ENCODE measurements at places on chromosomes 16 and 17.

DNA sequence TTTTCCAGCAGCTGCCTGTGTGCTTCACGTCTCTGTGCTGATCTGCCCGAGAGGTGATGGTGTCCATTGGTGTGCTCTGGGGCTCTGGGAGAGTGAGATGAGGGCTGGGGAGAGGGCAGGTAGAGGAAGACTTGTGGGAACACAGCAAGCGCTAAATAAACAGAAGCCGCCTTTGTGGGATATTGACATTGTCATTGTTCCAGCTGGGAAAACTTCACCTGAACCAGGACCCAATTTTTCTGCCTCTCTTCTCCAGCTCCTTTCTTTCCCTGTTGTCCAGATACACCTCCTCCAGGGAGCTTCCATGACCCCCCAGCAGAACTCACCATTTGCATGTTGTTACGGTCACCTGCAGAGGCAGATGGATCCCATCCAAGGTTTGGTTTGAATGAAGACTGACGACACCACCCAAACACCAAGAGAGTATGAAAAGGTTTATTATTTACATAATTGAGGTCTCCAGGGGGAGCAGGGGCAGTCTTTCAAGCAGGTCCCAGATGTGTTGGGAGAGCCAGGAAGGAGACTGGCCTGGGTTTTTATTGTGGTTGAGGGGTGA lies 3.6 kb upstream of the ITGA3 start:
- DNase-seq, result no peak

- DNase-seq, result no peak
Observed at GRCh38 chr17:21171309-21171922, 42.5 kb downstream of the TMEM11 start.

- no peak for DNase-seq
Observed at GRCh38 chr16:49055824-49056545, 225.7 kb downstream of the CBLN1 start.

GRCh38 chr17:8830141-8830540 lies 31.0 kb upstream of the MFSD6L start:
- DNase-seq, result no peak

DNA sequence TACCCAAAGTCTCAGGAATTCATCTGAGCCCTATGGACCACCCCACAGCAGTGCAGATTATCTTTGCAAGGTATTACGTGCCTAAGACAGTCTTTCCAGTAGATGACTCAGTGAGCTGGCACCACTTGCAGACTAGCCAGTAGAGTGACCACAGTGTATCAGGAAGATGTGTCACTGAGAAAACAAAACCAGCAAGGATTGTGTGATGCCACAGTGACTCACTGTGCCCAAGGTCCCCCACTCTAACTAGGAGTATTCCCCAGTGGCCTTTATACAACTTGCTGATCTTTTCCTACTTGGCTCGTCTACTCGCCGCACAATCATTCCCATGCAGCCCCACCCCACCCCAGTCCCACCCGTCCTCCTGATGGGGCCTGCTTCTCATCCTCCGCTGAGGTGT lies 26.8 kb upstream of the PRKCA start:
- DNase-seq, result no peak

GRCh38 chr17:40303009-40303657 lies 5.8 kb upstream of the RARA start:
- peak; percentile 75 for DNase-seq

DNA sequence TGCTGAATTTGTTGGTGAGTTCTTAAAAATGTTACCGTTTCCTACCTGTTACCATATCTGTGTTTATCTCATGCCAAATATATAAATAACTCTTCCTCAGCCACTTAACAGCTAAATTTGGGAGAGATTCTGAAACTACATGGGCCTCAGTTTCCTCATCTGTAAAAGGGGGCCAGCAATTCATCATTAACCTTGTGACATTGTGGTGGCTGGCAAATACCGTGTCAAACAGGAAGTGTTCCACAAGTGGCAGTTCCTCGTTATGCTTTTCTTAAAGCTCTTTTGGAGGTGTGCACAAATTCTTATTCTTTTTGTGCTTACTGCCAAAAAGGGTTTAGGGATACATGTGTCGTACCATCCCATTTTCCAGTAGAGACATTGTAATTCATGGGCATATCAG lies 220.4 kb upstream of the CACNG5 start:
- DNase-seq, result no peak

GRCh38 chr17:42937712-42938596 lies 26.3 kb downstream of the AARSD1 start:
- peak; percentile 33 for DNase-seq

DNA sequence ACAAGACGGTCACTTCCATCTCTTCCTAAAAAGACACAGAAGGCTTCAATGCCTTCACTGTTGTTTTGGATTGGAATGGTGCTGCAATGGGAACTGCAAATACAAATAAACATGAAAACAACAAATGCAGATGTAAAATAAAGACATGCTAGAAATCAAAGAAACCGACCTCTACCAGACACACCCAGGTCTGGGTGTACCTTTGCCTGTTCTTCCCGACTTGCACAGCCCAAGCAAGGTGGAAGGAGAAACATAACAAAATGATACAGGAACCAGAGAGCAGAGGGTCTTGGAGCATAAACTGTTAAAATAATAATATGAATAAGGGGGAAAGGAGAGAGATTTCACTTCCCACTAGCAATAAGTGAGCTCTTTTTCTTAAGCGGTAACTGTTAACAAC lies 17.3 kb downstream of the RFFL start:
- no peak for DNase-seq

DNA sequence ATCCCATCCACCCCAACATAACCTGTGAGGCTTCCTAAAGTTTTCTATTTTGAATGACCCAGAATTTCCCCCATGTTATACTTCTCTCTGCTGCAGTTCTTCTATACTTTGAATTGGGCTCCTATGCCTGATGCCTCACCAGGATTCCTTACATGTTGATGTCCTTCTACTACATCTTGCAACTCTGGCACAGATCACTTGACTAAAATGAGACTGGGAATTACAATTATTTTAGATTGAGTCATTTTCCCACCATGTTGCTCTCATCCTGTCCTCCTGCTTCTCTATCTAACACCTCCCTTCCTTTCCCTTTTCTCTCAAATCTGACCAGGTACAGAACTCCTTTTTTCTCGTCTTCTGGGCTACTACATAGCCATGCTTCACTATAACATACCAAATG lies 314.0 kb upstream of the KCNJ16 start:
- DNase-seq, result no peak

DNA sequence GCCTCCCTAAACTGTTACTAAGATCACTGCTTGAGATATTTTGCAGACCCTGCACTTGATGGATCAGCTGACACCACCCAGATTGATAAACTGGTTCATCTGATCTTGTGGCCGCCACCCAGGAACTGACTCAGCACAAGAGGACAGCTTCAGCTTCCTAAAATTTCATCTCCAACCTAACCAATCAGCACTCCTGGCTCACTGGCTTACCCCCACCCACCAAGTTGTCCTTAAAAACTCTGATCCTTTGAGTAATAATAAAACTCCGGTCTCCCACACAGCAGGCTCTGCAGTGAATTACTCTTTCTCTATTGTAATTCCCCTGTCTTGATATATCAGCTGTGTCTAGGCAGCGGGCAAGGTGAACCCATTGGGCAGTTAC lies 174.8 kb downstream of the UTP18 start:
- no peak for DNase-seq

- DNase-seq, result no peak
Observed at GRCh38 chr16:64225036-64225435, 896.8 kb downstream of the CDH11 start.

GRCh38 chr17:12789075-12789480 lies 220 bp upstream of the ARHGAP44 start:
- DNase-seq, result no peak

DNA sequence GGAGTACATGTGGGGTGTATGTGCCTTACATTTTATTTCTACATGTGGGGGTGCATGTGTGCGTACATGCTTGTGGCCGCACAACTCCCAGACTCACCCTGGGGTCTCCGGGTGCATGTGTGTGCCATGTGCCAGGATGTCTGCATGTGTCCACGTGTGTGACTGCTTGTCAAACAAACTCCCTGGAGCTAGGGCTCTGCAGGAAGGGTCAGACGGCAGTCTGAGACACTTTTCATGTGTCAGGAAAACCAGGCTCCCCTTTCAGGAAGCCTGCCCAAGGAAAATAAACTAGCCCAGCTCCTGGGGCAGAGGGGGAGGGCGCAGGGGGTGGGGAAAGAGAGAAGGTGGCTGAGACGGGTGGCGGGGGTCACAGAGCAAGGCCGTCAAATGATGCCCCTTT lies 44.7 kb downstream of the FZD2 start:
- no peak for DNase-seq

DNA sequence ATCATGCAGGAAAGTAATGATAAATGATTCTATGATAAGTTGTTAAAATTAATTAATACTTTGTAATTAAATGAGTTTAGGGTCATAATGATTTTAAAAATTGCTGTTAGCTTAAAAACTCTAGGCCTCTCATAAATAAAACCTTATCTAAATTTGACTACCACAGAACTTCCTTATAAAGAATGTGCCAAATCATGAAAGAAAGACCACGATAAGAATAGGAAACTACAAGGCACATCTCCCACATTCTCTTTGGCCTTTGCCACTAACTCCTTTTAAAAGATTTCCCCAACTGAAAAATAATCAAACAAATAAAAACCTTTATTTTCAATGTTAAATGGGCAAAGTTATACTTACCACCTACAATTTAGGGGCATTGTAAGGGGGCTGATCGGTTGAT lies 164.6 kb upstream of the C17orf78 start:
- DNase-seq, result no peak

GRCh38 chr16:86241681-86242080 lies 268.6 kb upstream of the FOXF1 start:
- no peak for DNase-seq

DNA sequence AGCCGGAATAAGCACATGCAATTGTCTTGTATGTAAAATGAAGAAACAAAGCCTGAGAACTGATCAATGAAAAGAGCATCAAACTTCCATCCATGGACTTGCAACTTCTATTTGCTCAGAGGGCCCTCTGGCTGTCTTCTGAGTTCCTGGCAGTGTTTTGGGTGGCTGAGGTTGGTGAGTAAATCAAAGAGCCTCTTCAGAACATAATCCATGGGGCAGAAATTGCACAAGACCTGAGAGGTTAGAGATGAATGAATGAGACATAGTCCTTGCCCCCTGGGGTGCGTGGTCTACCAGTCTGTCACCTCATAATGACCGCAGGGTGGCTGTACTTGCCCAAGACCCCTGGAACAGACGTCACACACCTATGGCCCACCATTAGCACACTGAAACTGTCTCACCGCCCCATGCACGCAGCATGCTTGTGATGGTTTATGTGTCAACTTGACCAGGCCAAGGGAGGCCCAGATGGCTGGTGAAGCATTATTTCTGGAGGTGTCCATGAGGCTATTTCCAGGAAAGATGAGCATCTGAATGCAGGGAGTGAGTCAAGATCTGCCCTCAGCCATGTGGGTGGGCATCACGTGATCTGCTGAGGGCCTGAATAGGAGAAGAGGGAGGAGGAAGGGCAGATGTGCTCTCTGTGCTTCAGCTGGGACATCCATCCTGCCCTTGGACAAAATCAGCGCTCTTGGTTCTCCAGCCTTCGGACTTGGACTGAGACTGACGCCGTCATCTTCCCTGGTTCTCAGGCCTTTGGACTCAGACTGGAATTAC lies 8.3 kb downstream of the PIK3R6 start:
- DNase-seq, result no peak

GRCh38 chr16:67163164-67163998 lies 1.2 kb upstream of the HSF4 start:
- DNase-seq, result no peak

GRCh38 chr16:4489030-4489429 lies 12.8 kb downstream of the HMOX2 start:
- DNase-seq, result no peak

- DNase-seq, result no peak
Observed at GRCh38 chr16:75909746-75910145, 183.5 kb upstream of the CPHXL start.

DNA sequence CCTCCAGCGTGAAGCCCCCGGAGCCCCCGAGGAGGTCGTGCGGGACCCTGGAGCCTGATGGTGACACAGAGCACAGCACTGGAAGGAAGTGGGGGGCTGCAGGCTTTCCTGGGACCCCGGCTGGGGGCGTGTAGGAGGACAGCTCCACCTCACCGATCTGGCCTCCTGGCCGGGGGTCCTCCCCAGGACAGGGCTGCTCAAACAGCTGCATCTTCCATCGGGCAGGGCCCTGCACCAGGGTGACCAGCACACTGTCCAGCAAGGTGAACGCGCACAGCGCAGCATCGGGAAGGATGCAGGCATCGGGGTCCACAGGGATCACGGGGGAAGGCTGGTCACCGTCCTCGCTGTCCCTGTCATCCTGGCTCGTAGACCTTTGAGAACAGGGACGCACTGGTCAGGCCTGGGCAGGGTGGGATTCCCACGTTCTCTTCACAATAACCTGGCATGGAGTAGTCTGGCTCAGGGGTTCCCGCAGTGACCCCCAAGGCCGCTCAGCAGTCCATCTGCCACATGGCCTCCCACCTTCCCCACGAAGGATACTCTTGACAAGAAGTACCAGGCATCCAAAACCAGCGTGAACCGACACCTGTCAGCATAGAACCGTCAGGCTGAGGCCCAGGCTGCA lies 1.2 kb downstream of the FAAP100 start:
- no peak for DNase-seq

GRCh38 chr17:40490289-40490853 lies 11.1 kb downstream of the TNS4 start:
- DNase-seq, result no peak

DNA sequence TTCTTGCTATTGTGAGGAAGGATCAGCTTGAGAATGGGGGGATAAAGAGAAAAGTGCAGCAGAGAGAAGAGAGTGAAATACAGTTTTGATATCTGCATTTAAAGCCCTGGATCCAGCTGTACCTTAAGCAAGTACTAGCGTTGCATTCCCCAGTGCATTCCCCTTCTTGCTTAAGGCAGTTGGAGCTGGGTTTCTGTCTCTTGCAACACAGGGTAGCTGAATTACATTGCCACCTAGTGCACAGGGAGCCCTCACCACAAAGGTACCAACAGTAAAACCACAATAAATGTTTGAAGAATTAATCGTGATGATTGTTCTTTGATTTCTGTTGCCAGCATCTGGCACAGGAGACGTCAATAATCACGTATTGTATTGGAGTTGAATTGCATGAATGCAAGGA lies 588.7 kb downstream of the RBFOX1 start:
- DNase-seq, result no peak

GRCh38 chr17:30292286-30292858 lies 628 bp upstream of the BLMH start:
- no peak for DNase-seq

DNA sequence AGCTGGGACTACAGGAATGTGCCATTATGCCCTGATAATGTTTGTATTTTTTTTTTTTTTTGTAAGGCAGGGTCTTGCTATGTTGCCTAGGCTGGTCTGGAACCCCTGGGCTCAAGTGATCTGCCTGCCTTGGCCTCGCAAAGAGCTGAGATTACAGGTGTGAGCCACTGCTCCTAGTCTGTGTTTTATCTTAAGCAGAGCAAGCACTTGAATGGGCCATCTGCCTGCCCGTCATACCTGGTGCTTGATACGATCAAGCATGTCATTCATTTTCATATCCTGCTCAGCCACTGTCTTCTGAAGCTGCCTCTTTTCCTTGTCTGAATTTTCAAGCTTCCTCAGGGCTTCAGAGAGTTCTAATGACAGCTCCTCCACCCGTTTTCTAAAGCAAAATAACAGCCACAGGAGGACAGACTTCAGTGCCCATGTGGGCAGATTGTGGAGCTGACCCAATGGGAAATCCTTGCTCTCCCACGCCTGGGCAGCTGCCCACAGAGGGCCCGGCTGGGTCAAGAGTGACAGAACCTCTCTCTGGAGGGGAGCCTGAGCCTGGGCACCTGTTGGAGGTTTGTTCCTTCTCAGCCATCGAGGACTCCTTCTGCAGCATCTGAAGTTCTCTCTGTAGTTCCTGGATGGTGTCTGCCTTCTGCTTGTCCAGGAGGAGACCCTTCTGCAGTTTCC lies 36.5 kb downstream of the DHX38 start:
- DNase-seq, result no peak

GRCh38 chr16:54985668-54986067 lies 55.0 kb downstream of the IRX5 start:
- DNase-seq, result no peak

All from hematopoietic multipotent progenitor cell treated with erythropoietin and hydrocortisone succinate and interleukin-3 and kit ligand, for 17 days (in vitro differentiated cells).